ENCODE measurements at places on chromosomes 1 and 21. TPM values are rescaled to one million over a fixed set of nuclear protein-coding genes. Genes with fewer than 3 reads are reported as not detected.

The CFAP107 gene
- not detected for total RNA-seq

The MPL gene
- total RNA-seq = not detected

The PLEKHA6 gene
- total RNA-seq = 0.63 TPM

The TNFAIP8L2 gene
- total RNA-seq = not detected

The CLDN14 gene
- total RNA-seq = 0.26 TPM

The CAPN2 gene
- total RNA-seq = 464 TPM

The OPRD1 gene
- under 0.01 TPM for total RNA-seq

The TMEM54 gene
- 49.7 TPM for total RNA-seq

The ABCD3 gene
- 49.2 TPM for total RNA-seq

The C1QTNF12 gene
- total RNA-seq = 2.2 TPM

The SH2D5 gene
- total RNA-seq = 1.0 TPM

The CA6 gene
- not detected for total RNA-seq

The AGT gene
- total RNA-seq = 2.7 TPM

The SPRR1A gene
- total RNA-seq = not detected

The OR2L3 gene
- not detected for total RNA-seq

The AMY2A gene
- not detected for total RNA-seq

The LDLRAD2 gene
- total RNA-seq = 0.13 TPM

The ASTN1 gene
- 0.03 TPM for total RNA-seq

The A3GALT2 gene
- not detected for total RNA-seq

The SEC16B gene
- total RNA-seq = 2.5 TPM

The LCE2C gene
- not detected for total RNA-seq

The MTARC1 gene
- 1.7 TPM for total RNA-seq

The ADORA1 gene
- total RNA-seq = 0.65 TPM

The L1TD1 gene
- total RNA-seq = 0.13 TPM

The FCRL1 gene
- not detected for total RNA-seq

The CYYR1 gene
- total RNA-seq = under 0.01 TPM

The CORT gene
- 0.43 TPM for total RNA-seq

The PM20D1 gene
- not detected for total RNA-seq

The HSD11B1 gene
- 9.6 TPM for total RNA-seq

The DESI2 gene
- 42.4 TPM for total RNA-seq

The ACP6 gene
- total RNA-seq = 4.3 TPM

The TPR gene
- 97.8 TPM for total RNA-seq

The KRTAP21-2 gene
- not detected for total RNA-seq

The EVI5 gene
- total RNA-seq = 54.2 TPM

The SELP gene
- total RNA-seq = 0.13 TPM

The KRTAP12-2 gene
- total RNA-seq = not detected

The CDC20 gene
- 16.5 TPM for total RNA-seq

The SNRPE gene
- total RNA-seq = 24.8 TPM

The DCST1 gene
- total RNA-seq = not detected

The AGTRAP gene
- 43.4 TPM for total RNA-seq

The PTPRC gene
- 0.39 TPM for total RNA-seq

The MFSD2A gene
- 5.2 TPM for total RNA-seq

The KCNT2 gene
- 6.6 TPM for total RNA-seq

The SPRR2G gene
- total RNA-seq = not detected

The CATSPERE gene
- 0.73 TPM for total RNA-seq

The OR2T4 gene
- not detected for total RNA-seq

The PTPN7 gene
- not detected for total RNA-seq

The LHX8 gene
- total RNA-seq = not detected

The ANKRD45 gene
- not detected for total RNA-seq

The IFI44 gene
- total RNA-seq = 12.1 TPM

The FHAD1 gene
- total RNA-seq = 0.03 TPM

The S100A8 gene
- total RNA-seq = not detected

The CLDN8 gene
- total RNA-seq = not detected

The ELF3 gene
- 2.2 TPM for total RNA-seq

The MEX3A gene
- total RNA-seq = 1.2 TPM

The CAP1 gene
- 430 TPM for total RNA-seq

The C1orf35 gene
- total RNA-seq = 4.3 TPM
